ENCODE measurements at places on chromosomes 1 and 21.
A peak's percentile ranks its signal among the peaks of the same experiment; 100 is the strongest.

GRCh38 chr21:45740491-45741357, 97.2 kb downstream of the PCBP3 start:
- no peak for DNase-seq

DNA sequence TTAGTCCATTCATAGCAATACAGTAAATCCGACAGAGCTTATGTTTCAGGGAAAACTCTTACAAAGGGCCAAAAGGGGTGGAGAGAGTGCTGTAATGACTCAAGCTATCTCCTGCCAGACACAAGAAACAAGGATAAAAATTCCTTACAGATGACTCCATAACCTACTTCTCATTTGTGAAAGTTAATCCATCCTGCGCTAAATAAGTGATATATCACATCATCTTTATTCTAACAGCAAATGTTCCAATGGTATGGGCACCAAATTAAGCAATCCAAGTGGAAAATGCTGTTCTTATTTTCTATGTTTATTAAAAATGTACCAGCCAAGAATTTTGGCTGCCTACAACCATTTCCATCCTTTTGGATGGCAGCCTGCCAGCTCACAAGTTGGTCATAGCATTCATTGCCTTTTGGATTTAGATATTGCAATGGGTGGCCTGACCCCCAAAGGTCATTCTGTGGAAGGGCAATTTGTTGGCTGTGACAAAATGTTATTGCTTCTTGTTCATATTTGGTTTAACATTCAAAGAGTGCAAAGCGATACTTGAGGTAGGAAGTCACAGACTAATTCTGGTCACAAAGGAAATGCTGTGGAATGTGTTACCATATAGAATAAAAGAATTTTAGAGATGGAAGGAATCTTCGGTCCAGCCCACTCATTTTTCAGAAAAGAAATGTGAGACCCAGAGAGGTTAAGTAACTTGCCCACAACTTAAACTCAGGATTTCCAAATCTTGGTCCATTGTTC, 2.8 kb upstream of the ENAH start:
- DNase-seq: no peak

DNA sequence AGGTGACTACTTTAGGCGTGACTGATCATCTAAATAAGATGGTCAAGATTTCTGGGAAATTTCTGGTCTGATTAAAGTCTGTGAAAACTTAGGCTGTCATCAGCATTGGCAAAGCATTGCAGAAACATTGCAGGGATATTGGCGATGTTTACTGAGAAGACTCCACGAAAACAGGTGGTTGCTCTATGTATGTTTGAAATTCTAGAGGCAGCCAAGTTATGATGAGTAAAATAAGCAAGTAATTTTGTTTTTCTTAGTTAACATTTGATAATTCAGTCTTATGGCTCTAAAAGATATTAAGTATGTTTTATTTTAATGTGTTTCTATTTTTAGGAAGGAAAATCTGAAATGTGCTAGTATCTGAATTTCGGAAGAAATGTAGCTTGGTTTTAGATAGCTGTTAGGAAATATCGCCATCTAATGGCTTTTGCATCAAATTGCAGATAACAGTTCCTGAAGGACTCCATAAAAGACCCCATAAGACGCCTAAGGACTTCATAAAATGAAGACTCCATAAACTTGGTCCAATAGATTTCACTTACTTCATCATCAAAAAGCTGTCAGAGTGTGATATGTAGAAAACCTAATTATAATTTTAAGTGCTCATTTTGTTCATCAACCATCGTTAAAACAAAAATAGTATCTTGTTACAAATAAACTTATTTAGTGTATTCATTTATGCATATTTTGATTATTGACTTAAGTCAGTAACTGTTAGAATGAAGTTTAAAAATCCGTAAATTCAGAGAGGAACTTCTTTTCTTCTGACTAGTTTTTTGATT, 344.6 kb downstream of the RYR2 start:
- DNase-seq: no peak

GRCh38 chr1:67335411-67335810, 27.7 kb downstream of the IL12RB2 start:
- DNase-seq: no peak

- DNase-seq: no peak
Observed at GRCh38 chr1:211501711-211502400, 9.9 kb upstream of the RD3 start.

DNA sequence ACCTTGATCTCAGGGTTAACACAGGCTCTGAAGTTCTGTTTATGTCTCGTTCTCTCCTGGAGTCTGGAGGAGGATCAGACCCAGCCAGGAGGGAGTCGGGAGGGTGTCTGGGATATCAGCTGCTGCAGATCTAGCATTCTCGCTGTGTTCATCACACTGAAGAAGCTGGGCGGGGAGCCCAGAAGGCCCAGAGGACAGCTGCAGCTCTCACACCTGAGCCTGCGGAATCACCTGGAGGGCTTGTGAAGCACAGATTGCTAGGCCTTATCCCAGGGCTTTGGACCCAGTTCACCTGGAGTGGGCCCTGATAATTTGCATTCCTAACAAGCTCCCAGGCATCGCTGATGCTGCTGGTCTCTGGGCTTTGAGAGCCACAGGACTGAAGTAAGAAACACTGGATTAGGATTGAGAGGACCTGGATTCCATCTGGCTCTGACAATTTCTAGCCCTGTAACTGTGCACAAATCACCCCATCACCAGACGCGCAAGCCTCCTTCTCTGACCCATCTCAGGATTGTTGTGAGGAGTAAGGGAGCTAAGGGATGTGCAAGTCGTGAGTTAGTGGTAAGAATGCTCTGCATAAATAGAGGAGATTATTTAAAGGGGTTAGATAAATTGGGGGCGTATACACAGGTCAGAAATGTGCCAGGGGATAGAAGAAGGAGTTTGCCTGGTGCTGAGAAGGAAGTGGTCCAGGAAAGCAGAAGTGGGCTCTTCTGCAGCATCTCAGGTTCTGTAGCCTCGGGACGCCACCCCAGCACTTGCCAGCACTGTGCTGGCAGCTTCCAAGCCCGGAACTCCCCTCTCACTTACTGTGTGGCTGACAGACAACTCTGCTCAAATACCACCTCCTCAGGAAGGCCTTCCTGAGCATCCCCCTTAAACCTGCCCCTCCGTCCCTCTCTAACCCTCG, 19.1 kb downstream of the ABCA4 start:
- DNase-seq: no peak

DNA sequence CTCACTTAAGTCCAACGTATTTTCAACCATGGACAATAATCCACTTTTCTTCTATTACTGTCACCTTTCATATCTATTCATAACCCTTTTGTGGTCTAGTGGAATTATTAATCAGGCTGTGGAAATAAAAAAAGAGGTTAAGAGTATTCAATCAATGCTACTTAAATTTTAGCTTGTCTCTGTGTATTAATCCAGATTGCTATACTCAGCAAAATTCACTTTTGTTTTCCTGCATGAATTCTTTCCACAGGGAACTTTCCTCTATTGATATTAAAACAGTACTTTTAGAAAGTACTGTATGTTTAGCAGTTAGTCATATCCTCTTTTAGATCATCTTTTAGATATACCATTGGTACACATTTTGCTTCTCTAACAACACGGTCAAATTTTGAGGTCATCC, 1033.0 kb upstream of the ADGRL2 start:
- DNase-seq: no peak

DNA sequence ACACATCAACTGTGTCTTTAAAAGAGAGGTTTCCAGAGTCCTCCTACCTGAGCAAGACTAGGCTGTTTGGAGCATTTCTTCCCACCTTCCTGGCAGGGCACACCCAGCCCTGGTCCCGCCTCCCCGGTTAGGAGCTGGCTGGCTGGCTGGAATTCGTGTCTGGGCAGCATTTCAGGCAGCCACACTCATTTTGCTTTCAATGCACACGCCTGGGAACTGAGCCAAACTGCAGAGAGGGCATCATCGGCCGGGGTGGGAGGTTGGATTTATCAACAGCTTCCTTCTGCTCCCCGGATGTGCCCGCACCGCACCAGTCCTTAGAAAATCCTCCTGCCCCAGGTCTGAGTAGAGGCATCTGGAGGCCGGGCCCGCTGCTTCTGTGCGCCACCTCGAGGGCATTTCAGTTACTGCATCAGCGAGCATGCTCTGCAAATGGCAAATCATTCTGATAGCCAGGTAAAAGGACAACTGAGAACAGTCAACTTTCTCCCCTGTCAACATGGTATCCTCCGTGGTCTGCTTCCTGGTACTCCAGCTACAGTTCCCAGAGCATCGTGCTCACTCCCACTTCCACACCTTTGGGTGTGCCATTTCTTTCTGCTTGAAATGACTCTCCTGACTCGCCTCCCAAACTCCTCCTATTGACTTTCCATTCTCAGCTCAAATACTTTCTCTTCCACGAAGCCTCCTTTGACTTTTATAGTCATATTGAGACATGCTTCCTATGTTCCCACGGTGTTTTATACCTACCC, 20.6 kb downstream of the TCEA3 start:
- peak; percentile 72 for DNase-seq

GRCh38 chr1:228465141-228465540, 22.0 kb upstream of the RNF187 start:
- DNase-seq: no peak

DNA sequence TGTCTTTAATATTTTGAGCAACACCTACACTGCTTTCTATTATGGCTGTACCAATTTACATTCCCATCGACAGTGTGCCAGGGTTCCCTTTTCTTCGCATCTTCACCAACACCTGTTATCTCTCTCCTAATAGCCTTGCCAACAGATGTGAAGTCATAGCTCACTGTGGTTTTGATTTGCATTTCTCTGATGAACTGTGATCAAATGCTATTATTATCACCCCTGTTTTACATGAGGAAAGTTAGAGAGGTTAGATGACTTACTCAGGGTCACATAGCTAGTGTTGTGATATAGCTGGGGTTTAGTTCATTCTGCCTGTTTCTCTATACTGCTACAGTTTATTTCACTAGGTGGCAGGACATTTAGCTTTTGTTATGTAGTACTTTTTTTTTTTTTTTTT, 204.1 kb downstream of the FMN2 start:
- DNase-seq: no peak
